ENCODE measurements at places on chromosomes 3 and 15.

DNA sequence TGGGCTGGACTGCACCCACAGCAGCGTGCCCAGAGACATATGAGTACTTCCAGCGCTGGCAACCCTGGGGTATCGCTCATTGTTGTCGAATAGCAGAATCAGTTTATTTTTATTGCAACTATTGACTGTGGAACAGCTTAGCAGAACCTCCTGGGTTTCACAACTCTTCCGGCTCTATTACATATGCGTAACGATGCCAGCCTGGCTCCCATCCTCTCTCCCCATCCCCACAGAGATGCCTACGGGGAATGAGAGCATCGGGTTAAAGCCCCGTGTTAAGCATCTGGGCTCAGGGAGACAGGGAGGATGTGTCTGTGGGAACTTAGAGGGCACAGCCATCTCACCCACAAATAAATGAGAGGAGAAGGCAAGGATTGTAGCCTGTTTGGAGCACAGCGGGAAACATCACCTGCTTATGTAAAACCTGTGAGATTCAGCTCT, 76.6 kb upstream of the DLG1 start:
- no peak for DNase-seq

DNA sequence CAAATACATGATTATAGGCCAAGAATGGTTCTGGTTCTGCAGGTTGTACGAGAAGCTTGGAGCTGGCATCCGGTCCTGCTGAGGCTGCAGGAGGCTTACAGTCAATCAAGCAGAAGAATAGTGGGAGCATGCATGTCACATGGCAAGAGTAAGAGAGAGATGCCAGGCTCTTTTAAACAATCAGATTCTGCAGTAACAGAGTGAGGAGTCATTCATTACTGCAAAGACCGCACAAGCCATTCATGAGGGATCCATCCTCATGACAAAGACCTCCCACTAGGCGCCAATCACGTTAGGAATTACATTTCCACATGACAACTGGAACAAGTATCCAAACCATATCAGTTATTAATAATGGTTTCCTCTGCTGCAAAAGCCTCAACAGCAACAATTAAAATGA, 536.8 kb downstream of the CADM2 start:
- DNase-seq = no peak

- DNase-seq = no peak
Measured at GRCh38 chr15:100036015-100036414, 302.8 kb upstream of the LYSMD4 start.

DNA sequence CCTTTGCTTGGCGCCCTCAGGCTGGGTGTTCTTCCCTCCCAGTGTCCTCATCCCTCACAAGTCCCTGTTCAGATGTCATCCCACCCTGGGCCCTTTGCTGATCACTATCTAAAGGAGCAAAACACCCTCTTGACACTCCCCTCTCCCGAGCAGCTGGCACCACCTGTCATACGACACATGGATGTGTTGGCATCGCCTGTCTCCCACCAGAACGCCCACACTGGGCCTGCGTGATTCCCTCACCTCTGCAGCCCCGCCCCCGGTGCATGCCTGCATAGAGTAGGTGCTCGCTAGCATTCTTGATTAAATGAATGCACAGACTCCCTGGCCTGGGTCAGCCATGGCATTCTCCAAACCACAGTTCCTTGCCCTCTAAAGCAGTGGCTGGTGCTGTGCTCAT, 75.8 kb downstream of the DNAJB8 start:
- DNase-seq = no peak

GRCh38 chr3:36812240-36812639, 47.9 kb upstream of the DCLK3 start:
- no peak for DNase-seq

DNA sequence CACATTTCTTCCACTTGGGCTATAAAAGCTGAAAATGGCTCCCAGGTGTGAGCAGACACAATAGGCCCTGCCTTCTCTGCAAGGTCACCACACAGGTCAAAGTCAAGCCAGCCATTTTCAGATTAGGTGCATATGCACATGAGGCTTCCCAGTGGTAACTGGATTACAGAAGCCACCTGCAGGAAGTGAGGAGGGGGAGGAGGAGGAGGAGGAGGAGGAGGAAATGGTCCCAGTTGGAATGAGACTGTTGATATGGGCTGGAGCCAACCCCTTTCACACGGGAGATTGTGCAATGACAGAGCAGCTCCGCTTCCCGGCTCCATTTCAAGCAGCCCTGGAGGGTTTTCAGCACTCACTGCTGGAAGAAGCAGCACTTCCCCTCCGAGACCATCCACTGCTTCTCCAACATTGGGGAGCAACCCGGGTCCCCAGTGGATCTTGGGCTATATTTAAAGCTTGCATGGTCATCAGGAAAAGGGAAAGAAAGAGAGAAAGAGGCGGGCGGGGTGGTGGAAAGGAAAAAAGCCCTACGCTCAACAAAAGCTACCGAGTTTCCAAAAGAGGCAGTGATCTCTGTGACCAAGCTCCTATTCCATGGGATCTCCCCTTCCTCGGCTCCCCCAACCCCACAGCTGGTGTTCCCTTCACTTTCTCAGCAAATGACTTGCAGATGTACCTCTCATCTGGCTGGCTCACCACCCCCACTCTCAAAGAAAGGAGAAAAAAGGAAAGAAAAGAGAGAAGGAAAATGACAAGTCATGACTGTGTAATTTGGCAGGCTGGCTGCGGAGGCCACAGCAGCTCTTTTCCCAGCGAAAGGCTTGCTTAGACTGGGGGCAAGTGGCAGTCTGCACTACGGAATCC, 58.3 kb downstream of the LRIG1 start:
- DNase-seq = peak; percentile 49

DNA sequence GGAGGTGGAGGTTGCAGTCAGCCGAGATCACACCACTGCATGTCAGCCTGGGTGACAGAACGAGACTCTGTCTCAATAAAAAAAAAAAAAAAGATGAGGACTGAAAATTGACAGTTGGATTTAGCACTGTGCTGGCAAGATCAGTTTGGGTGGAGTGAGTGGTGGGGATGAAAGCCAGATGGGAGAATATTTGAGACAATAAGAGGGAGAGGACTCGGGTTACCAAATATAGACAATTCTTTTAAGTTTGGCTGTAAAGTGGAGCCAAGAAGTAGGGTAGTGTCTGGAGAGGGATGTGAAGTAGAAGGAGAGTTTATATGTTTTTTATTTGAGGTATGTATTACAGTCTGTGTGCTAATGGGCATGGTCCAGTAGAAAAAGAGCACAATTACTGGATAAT, 20.4 kb downstream of the TMOD3 start:
- DNase-seq = no peak
